ENCODE measurements at places on chromosomes 16 and 17.

- no peak for DNase-seq
Measured at GRCh38 chr17:36592316-36592715, 637 bp downstream of the DHRS11 start.

DNA sequence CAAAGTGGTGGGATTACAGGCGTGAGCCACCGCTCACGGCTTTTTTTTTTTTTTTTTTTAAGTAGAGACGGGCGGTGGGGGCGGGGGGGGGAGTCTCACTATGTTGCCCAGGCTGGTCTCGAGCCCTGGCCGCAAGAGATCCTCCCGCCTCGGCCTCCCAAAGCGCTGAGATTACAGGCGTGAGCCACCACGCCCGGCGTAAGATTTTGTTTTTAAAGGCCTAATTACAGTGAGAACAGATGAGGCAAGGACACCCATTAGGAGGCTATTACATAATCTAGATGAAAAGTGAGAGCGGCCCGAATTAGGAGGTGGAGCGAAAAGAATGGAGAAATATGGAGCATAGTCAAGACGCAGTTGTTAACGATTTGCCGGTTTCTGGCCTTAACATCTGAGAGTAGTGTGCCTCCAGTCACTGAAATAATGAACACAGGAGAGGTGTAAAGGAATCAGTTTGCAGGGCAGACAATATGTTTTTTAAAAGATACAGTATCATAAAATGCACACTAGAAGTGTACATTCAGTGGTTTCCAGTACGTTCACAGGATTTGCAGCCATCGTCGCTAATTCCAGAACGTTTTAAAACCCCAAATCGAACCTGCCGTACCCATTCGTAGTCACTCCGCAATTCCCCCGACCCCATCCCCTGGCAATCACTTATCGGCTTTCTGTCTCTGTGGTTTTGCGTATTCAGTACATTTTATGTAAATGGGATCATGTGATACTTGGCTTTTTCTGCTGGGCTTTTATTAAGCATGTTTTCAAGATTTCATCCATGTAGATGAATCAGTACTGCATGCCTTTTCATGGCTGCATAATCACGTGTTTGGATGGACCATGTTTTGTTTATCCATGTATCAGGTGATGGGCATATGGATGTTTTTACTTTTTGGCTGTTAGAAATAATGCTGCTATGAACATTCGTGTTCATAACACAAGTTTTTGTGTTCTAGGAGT, 1.4 kb upstream of the SLX4 start:
- no peak for DNase-seq

DNA sequence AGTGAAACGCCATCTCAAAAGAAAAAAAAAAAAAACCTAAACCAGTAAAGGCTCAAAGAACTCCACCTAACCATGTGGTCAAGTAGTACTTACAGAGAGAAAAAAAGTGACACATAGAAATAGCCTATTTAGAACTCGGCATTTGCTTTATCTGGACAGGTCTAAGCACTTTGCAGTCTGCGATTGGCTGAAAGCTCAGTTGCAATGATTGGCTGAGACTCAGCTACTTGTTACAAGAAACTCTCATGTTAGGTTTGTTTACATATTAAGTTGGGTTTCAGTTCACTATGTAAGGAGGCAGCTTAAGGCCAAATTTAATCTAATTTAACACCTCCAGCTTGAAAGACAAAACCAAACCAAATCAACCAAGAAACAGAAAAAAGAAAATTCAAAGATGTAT, 19.1 kb downstream of the ABCC3 start:
- no peak for DNase-seq

DNA sequence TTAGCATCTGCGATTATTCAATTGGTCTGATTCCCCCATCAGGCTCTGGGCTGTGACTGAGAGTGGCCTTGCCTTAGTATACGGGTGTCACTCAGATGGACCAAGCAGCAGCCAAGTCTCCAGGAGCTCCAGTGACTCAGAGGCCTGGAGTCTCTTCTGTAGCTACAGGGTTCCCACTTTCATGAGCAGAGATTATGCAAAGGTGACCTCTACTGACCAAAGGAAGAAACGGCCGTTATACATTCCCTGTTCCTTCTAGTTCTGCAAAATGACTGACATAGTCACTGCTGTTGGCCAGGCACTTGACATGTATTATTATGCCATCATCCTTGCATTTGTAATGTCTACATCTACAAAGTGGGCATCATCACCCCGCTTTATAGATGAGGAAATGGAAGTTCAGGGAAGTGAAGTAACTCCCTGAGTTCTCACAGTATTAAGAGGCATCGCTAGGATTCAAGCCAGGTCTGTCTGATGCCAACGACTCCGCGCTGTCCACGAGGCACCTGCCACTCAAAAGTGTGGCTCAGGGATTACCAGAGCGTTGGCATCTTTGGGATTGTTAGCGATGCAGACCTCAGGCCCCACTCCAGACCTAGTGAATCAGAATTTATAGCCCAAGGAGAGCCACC, 23.3 kb downstream of the SLC38A7 start:
- peak; percentile 70 for DNase-seq

DNA sequence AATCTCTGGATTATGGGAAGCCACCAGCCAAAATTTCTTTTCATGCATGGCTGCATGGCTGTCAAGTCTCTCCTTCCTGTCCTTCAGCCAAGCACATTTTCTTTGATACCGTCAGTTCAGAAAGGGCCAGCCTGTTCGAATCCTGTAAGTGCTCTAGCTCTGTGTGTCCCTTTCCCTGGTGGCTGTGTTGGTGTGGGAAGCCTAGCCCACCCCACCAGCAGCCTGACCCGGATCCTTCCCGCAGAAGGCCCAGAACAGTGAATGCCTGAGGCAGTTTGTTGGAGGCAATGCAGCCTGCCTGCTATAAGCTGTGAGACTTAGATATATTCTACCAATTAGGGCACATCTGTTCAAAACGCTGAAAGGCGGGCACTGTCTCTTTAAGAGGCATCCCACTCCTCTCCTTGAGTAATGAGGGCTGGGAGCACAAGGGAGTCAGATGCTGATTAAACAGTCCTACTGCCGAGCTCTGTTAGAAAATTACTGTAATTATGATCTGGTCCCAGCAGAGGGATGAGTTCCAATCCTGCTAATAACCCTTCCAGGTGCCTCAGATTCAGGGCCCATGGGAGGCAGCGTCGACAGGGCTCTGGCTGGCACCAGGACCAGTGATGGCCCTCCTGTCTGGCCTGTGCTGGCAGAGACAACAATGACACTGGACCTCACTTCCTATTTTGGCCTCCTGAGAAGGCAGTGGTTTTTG, 18.4 kb downstream of the SNX11 start:
- DNase-seq = no peak

- DNase-seq = no peak
Measured at GRCh38 chr16:11526655-11527350, 59.9 kb downstream of the LITAF start.

DNA sequence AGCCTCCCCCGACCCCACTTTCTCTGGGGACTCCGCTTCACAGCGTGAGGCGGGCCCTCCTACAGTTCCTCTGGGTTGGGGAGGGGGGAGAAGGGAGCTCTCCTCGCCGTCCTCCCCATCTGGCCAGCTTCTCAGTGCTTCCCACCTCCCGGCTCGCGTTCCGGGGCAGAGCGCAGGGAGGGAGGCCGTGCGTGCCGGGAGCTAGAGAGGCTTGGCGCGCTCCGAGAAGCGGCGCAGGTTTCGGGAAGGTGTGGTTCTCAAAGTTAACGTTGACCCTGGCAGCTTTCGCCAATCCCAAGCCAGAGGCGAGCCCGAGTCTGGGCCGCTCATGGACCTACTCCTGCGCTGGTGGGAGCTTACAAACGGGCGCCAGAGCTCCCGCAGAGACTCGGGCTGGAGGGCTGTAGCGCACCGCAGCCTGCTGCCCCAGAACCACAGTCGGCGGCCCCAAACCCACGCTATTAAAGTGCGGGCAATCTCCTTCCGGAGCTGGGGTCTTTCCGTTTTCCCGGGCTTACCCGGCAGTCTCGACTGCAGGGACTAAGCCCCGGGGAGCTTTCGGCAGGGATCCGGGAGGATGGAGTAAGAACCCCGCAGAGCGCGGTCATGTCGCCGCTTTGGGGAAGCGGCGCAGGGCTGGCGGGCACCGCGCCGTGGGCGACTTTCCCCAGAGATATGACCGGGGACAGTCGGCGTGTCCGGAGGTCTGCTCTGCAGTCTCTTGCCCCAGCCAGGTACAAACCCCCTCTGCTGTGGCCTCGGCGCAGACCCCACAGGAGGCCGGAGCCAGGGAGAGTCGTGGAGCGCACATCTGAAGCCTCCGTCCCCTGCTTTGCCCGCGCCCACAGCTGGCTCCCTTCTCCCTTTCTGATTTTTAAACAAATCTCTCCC, 787 bp downstream of the CDH11 start:
- peak; percentile 3 for DNase-seq

- no peak for DNase-seq
Measured at GRCh38 chr16:67263201-67263600, 14.4 kb downstream of the SLC9A5 start.

- peak; percentile 69 for DNase-seq
Measured at GRCh38 chr16:19886073-19886941, 1.7 kb upstream of the GPRC5B start.

DNA sequence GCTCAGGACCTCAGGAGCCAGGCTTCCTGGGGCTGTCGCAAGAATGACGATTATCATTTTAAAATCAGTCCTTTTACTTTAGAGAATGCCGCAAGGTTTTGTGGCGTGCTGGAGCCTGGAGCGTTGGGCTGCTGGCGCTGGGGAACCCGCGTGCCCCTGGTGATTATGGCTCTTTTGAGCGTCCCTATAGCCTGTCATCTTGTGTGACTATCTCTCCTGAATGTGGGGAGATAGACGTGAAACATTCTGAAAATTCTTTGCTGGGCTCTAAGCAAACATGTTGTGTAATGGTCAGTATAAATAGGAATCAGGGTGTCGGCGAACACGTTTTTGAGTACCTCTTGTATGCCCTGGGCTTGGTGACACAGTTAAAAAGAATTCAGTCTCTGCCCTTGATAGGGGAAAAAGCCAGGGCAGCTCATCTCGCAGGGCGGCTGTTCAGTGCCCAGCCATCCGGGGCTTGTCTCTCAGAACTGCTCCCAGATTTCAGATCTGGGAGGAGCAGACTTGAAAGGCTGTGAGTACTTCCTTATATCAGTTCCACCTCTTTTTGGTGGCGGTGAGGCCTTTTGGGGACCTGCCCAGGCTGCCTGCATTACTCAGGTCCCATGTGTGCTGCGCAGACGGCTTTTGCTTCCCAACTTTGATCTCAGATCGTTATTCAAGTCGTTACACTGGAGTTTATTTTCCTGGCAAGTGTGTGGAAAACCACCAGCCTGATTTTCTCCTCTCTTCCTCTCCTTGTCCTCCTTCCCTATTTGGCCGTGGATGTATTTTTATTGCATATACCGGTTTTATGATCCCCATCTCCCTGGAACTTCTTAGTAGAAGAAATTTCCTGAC, 973 bp downstream of the SLC7A6 start:
- DNase-seq = peak; percentile 79

DNA sequence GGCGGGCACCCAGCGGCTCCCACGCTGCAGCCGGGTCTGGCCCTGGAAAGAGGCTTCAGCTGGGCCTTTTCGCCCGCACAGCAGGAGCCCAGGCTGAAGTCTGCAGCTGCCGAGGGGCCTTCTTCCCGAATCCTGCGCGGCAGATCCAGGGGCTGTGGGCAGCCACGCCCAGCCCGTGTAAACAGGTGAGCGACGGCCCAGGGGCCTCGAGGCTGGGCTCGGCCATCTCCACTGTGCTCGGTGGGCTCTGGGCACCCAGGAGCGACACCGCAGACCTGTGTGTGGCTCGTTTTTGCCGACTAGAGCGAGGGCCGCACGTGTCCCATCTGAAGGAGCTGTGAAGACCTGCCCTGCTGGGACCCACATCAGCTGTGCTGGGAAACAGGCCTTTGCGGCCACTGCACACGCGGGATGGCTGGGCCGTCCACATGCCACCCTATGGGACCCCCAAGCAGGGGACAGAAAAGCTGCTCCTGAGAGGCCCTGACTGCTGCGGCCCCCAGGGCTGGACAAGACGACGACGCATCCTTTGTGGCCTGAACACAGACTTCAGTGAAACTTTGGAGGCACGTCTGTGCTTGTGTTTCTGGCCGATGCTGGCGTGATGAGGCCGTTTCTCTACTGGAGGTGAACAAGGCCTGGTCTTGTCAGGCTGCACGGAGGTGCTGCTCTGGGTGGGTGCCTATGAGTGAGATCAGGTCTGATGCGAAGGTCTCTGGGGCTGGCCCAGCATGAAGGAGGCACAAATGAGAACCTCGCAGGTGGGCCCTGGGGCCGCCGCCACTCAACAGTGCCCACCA, 5.2 kb upstream of the APRT start:
- no peak for DNase-seq

GRCh38 chr16:53511084-53511402, 8.0 kb upstream of the AKTIP start:
- DNase-seq = no peak

- DNase-seq = no peak
Measured at GRCh38 chr16:15564604-15565339, 78.2 kb downstream of the MARF1 start.

GRCh38 chr16:11004351-11004750, 60.0 kb downstream of the CLEC16A start:
- DNase-seq = no peak

DNA sequence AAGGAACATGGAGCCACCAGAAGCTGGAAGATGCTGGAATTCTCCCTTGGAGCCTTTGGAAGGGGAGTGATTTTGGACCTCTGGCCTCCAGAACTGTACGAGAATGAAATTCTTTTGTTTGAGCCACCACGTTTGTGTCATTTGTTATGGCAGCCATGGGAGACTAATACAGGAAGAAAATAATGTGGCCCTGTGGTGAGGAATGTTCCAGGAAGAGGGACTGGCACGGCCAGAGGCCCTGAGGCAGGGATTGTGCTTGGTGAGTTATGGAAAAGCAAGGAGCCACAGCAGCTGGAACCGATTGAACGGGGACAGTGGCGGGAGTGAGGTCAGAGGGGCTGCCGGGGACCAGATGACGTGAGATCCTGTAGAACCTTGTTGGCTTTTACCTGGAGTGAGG, 51.4 kb downstream of the CFAP20 start:
- DNase-seq = no peak

GRCh38 chr16:86375364-86375763, 135.0 kb upstream of the FOXF1 start:
- DNase-seq = no peak

GRCh38 chr17:33234930-33235685, 58.0 kb downstream of the ASIC2 start:
- peak; percentile 81 for DNase-seq

DNA sequence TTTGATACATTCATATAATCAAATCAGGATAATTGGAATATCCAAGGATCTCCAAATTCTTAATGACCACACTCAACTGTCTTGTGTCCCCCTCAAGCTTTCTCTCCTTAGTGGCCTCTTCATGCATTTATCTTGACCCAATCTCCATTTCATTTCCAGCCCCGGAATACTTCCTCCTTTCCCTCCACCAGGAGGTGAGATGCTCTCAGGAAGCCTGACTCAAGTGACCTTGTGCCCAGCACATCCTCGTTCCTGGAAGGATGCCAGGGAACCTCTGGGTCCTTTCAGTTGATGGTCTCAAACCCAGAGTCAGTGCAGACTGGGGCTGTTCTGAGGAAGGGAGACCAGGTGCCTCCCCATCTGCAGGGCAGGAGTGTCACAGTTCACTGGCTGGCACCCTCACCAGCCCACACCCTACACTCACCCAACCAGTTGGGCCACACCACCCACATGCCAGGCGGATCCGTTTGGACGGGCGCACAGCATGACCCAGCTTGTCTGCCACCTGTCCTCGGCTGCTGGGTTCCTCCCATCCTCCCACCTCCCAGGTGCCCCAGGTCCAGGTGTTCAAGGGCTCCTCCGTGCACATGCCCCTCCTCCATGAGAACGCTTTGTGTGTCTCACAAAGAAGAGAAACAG, 14.0 kb upstream of the EMP2 start:
- DNase-seq = no peak

GRCh38 chr17:72008236-72008876, 112.5 kb upstream of the SOX9 start:
- no peak for DNase-seq

- no peak for DNase-seq
Measured at GRCh38 chr16:15521758-15522509, 87.5 kb downstream of the BMERB1 start.
